ENCODE measurements at places on chromosomes 2 and 18.
A peak's percentile ranks its signal among the peaks of the same experiment; 100 is the strongest.

DNA sequence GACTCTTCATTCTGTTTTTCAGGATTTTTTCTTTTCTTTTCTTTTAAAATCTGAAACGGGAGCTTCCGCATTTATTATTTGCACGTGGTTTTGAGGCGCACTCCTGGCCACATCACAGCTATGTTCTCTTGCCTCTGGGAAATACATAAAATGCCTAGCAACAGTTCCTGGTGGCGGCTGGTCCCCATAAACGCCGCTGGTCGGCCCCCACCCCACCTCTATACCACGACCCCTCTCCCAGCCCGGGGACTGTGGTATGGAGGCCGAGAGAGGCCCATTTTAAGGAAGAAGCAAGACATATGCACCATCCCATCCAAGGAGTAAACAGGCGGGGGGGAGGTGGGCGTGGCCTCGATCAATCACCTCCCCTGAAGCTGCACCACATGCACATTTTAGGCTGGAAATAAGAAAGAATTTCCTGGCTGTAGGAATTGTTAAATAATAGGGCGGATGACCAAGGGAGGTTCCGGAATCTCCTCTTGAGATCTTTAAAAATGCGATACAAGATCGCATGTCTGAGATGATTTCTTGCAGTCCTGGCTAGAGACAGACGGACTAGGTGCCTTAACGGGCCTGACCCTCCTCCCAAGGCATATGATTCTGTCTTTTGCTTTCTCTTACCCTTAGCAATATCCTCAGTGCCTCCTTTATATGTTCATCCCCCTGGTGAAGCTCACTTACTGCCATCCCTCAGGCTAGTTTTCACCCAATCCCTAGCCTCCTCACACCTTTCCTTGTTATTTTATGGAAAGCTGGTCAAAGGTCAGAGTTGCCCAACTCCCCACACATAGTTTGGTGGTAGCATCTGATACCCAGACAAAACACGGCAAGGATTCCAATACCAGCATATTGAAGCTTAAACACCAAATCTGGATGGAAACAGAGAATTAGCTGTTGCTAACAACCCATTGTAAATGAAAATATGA, 82.4 kb downstream of the BCL2 start:
- DNase-seq, result peak; percentile 26

- DNase-seq, result no peak
Measured at GRCh38 chr2:164954954-164955701, at the start of gene SLC38A11. SLC38A11 (minus strand) TSS chr2:164955525; CDS start chr2:164955247, 278 bp downstream.

DNA sequence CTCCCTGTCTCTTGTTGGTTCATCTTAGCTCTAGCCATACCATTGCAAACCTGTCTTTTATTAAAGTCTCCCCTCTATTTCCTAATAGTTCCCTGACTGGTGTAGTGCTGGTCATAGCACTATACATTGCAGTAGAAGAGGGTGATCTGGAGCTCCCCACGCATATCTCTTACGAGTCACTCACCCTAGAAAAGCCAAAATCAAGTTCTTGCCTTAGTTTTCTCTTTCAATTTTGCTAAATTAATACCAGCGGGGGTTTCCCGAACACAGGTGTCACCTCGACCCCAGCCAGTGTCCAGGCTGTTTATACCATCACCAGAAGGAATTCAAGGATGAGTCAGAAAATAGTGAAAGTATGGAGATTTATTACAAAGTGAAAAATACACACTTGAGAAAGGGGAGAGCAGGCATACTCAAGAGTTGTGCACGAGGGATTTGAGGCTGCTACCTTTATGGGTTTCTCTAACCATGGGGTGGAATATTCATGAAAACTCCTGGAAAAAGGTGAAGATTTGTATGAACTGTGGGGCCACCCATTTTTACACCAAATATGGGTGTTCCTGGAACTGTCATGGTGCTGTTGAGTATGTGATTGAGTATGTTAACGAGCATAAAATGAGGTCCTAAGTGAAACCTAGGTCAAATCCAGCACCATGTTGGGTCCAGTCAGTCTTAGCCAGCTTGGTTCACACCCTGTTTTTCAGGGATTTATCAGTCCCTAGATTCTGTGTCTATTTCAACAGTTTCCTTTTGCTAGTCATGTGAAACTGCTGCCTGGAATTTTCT, 20.2 kb downstream of the PROKR1 start:
- DNase-seq, result no peak

DNA sequence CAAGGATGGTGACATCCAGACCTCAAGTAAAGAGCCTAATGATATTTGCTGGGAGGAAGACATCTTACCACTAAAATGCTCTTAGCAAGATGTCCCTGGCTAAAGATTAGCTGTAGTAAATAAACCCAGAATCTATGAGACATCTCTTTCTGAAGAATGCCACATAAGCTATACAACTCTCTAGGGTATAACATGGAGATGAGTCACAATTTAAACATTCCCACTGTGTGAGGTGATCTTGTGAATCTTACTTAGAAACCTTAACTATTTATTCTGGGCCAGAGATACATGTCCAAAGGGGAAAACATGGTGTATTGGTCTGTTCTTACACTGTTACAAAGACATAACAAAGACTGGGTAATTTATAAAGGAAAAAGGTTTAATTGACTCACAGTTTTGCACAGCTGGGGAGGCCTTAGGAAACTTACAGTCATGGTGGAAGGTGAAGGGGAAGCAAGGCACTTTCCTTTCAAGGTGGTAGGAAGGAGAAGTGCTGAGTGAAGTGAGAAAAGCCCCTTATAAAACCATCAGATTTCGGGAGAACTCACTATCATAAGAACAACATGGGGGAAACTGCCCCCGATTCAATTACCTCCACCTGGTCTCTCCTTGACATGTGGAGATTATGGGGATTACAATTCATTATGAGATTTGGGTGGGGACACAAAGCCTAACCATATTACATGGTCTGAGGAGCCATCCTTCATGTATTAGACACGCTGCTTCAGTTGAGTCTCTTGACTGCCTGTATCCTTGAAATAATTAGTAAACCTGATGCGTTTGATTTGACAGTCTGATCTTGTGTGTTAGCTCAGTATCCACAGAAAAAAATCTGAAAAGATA, 17.1 kb downstream of the KRCC1 start:
- DNase-seq, result peak; percentile 98

- DNase-seq, result peak; percentile 77
Measured at GRCh38 chr18:58005885-58006523, 38.0 kb upstream of the NEDD4L start.

DNA sequence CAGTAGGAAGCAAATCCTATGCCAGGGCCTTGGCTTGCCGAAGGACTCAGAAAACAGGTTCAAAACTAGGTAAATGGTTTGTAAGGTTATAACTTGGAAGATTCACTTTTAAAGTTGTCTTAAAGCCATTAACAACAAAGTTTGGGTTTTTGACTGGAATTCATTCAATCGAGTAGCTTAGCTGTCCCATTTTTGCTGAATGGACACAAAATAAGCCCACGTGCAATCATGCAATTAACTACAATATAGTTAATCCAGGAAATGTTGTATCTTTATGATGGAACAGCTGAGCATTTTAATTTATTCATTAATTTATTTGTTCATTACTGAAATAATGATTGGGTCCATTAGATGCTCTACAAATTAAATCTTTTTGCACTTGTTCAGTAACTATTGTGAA, 18.3 kb upstream of the APCDD1 start:
- DNase-seq, result no peak

GRCh38 chr2:54531558-54531957, 75.4 kb downstream of the SPTBN1 start:
- no peak for DNase-seq

GRCh38 chr2:145488571-145488970, 968.7 kb upstream of the ZEB2 start:
- no peak for DNase-seq

- DNase-seq, result no peak
Measured at GRCh38 chr2:28135324-28135723, 244.8 kb downstream of the BABAM2 start.

DNA sequence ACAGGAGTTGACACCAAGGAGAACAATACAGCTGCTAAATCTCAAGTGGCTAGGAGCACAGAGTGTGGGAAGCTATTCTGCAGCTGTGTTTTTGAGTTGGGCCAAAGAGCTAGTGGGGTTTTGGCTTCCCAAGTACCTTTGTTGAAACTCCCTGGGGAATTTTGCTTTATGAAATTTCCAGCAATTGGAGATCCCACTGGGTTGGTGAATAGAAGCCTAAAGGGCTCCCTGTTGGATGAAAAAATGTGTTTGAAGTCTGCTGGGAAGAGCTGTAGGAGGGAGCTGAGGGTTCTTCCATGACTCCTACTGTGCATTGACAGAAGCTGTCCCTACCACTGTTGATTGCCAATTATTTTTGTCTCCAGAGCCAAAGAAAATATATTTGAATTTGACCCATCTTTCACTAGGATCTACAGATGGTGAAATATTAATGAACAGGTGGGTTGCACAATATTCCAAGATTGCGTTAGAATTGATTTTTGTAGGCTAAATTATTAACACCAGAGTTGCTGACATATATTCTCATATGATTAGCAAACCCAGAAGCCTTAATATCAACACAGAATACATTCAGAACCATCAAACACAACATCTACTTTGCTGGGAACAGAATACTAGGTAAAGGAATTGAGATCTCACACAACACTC, 95.4 kb upstream of the CYP1B1 start:
- DNase-seq, result no peak

GRCh38 chr2:122080871-122081270, 325.4 kb downstream of the TSN start:
- DNase-seq, result no peak

DNA sequence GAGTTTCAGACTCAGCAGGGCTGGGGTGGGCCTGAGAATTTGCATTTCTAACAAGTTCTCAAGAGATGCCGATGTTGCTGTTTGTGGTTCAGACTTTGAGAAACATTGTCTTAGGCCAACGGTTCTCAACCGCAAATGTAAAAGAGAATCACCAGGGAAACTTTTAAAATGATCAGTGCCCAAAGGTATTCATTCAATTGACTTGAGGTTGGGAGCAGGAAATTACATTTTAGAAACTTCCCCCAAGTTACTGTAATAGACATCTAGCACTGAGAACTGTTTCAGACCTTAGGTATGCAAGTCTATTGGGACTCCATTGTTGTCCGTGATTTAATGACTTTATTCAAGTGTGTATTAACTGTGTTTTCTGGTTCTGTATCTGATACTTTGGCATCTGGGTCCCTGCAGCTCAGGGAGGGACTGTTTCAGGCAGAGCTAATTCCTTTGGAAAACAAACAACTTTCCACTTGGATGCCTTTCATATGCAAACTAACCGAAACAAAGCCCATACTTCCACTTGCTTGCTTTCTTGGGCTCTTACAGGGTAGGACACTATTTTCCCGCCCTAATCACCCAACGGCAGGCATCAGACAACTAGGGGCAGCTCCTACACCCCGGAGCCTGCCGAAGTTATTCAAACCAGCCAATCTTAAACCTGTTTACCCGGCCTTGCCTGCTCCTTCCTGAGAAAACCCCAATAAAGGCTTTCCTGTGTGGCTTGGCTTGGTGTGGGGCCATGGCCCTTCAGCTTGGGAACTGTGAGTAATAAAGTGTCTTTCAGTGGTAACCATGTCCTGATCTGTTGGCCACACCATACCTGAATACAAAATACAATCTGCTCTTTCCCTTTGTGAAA, 97.6 kb downstream of the POLE4 start:
- DNase-seq, result peak; percentile 80

DNA sequence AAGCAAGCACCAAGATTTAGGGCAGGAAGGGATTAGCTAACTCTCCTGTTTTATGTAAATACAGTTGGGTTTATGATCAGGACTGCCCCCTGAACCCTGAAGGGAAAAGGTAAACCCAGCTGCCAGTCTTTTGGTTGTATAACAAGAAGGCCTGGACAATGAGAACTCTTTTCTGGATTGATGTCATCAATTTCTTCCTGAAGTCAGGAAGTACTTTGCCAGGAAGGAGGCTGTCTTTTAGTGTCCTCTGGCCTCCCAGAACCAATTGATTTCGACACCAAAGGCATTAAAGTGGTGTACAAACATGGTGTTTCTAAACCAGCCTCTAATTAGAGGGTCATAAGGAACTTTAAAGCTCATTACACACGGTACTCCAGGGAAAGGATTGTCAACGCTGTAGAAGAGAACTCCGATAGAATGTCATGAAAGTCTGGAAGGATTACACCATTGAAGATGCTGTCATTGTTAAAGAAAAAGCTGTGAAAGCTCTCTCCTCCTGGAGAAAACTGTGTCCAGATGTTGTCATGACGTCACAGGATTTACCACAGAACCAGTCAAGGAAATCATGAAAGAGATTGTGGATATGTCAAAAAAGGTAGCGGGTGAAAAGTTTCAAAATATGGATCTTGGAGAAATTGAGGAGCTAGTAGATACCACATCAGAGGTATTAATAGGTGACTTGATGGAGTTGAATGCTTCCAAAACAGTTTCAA, 78.8 kb downstream of the ANKRD12 start:
- DNase-seq, result no peak

DNA sequence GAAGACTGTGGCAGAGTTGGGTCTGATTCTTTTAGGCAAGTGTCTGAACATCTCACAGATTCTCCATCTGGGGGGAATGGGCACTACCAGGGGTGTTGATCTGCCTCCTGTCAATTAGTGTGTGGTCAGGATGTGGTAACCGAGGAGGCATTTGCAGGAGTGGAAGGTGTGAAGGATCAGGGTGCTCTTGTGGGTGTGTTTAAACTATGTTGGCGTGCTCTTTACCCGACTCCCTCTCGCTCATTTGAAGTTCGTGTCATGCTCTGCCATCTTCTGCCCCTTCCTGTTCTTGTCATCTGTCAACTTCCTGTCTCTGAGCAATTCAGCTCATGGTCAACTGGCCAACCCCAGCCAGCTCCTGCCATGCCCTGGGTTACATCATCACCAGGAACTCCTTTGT, 107.9 kb downstream of the RTN4 start:
- DNase-seq, result no peak
